NCI-H1694 (cell line): ENCODE measurements at places on chromosomes 7 and 10.

GRCh38 chr7:130488392-130489139, 3.3 kb upstream of the MEST start:
- DNase-seq: no peak

DNA sequence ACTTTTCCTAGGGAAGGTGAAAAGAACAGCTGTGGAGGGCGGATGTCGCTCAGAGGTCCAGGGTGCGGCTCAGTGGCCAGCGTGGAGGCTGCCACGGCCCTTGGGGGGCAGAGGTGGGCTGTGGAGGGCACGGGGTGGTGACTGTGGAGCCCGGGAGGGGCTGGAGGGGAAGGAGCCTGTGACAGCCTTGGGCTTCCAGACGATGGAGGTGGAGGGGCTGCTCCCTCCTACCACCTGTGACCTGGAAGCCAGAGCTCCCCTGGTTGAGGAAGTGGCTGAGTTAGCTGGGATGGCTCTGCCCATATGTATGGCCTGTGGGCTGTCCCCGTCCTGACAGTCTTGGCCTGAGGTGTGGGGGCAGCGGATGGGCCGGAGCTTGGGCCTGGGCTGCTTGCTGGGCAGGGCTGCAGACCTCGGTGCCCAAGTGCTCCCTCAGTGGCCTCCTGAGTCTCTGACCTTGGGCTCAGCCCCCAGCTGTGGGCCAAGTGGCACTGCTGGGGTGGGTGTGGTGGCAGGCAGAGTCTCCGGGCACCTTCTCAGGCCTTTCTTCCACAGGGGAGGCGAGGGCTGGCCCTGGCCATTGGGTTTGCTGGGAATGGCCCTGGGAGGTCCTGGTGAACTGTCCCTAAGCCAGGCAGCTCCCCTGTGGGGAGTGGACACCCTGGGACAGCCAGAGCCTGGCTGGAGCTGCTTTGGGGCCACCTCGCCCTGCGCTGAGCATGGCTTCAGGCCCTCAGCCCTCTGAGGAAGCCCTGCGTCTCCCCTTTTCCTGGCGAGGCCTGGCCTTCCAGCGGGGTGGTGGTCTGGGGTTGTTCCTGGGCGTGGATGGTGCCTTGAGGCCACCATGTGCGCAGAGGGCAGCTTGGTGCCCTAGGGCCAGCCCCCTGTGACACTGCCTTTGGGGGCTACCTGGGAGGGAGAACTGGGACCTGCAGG, 3.9 kb downstream of the BRI3 start:
- no peak for DNase-seq

GRCh38 chr7:155762655-155763054, 49.6 kb downstream of the SHH start:
- no peak for DNase-seq

DNA sequence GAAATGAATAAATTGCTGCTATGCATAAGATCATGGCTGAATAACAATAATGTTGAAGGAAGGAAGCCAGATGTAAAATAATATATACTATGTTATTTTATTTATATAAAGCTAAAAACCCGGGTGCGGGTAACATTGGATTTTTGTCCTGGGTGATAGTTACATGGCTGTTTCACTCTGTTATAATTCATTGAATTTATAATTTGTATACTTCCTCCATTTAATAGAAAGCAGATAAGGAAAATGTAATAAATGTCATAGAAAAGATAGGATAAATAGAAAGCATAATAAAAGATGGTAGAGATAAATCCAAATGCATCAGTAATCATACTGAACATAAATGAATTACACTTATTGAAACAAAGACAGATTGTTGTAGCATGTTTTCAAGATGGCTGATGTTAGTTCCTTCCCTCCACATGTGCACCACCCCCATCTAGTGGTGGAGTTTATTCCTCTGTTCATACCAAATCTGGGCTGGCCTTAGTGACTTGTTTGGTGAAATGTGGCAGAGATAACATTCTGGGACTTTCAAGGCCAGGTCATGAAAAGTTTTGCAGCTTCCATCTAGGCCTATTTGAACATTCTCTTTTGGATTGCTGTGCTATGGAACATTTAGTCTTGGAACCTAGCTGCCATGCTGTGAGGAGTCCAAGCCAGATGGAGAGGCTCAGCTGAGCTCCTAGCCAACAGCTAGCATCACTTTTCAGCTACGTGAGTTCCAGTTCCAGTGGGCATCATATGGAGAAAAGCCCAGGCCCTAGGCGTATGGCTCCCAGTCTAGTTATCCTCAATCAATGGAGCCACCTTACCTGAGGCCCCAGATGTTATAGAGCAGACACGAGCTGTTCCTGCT, 46.9 kb downstream of the AHCYL2 start:
- DNase-seq: peak; percentile 7

DNA sequence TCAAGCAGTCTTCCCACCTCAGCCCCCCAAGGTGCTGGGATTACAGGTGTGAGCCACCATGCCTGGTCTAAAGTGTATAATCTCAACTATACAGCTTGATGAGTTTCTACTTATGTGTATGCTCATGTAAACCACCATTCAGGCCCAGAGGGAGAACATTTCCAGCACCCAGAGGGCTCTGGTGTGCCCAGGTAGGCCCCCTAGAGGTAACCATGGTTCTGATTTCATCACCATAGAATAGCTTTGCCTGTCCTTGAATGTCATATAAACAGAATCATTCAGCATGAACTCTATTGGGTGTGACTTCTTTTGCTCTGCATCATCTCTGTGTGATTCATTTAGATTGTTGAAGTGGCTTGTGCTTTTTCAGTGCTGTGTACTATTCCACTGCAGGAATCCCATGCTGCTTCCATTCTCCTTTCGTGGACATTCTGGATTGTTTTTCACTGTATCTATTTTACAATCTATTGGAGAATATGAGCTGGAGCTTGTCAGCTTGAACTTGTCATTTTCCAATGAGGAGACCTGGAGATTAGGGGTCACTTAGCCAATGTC, 35.2 kb downstream of the COL26A1 start:
- no peak for DNase-seq

- no peak for DNase-seq
Observed at GRCh38 chr7:50480797-50481196, 30.6 kb upstream of the FIGNL1 start.

DNA sequence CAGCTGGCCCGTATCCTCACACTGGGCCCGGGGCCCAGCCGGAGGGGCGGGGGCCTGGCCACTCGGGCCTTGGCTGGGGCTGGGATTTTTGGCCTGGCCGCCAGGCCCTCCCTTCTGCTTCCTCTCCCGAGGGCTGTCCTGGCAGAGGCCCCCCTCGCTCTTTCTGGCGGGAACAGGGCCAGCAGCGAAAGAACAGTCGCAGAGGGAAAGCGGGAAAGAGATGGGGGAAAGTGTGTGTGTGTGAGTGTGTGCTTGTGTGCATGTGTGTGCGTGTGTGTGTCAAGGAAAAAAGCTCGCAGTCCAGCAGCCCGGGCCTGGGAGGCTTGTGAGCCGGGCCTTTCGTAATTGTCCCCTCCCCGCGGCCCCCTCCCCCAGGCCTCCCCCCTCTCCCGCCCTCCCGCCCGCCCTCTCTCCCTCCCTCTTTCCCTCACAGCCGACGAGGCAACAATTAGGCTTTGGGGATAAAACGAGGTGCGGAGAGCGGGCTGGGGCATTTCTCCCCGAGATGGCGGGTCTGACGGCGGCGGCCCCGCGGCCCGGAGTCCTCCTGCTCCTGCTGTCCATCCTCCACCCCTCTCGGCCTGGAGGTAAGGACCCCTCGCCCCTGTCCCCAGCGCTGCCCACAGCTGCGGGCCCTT, at the start of gene ELN:
Gene ELN, plus strand, starts transcription at position 491 of the 638 bp plus-strand sequence. Its CDS starts 15 bp downstream, at position 506.
- DNase-seq: no peak

GRCh38 chr7:71254751-71255150, 122.8 kb downstream of the GALNT17 start:
- no peak for DNase-seq

GRCh38 chr7:9835199-9835598, 1138.5 kb upstream of the PHF14 start:
- DNase-seq: no peak

DNA sequence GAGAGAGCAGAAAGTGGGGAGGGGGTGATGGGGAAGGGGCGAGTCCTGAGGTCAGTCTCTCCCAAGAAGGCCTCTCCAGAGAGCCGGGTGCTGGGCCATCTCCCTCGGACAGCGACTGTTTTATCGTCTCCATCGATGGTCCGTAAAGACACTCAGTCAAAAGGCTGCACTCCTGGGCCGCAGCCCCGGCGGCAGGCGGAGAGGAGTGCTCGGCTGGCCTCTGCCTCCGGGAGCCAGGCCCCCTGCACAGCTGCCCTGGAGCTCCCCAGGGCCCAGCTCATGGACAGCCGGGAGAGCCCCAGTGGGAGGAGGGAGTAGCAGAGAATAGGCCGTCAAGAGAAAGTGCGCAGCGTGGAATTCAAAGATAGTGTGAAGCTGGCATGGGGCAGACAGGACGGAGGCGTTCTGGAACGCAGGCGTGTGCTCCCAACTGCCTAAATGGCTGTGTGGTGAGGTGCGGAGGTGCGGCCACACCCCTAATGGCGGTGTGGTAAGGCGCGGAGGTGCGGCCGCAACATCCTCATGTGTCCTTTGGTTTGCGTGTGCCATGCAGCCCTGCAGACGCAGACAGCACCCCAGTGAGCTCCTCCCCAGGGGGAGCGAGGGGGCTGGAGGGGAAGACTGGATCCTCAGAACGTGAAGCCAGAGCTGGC, 477.5 kb upstream of the FOXK1 start:
- no peak for DNase-seq

DNA sequence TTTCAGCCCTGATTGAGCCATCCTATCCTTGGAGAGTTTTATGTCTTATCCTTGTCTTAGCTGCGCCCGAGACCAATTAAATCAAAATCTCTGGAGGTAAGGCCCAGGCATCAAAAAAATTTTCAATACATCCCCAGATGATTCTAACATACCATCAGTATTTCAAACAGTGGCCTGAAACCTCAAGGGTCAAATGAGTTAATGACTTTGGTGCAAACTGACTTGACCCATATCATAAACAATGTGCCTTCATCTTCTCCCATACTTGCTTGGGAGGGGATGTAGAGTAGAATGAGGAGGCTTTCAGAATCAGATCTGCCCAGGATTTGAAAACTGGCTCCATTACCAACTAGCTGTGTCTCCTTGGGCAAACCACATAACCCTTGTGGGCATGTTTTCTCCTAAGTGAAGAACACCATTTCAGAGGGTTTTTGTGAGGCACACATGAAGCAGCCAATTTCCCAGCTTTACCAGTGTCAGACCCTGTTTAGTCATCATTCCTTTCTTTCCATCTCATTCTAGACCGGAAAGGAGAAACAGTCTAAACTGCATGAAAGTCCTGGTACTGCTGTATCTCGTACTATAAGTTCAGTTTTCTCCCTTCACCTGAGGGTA, 35.7 kb upstream of the ATXN7L1 start:
- DNase-seq: no peak

DNA sequence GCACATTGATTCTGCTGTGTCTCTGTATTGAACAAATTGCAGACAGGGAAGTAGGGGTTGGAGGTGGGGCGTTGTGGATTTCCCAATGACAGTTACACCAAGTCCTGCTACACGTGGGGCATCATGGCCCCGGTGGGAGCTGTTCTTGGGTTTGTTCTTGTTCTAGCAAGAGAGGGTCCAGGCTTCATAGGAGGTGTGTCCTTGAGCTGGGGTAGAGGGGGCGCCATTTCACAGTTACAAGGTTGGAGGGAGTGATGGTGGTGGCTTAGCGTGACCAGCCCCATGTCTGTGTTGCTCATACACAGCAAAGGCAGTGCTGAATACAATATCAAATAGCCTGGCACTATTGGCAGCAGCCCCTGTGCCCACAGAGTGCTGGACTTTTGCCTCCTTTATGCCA, 15.7 kb downstream of the SH2D4B start:
- no peak for DNase-seq

DNA sequence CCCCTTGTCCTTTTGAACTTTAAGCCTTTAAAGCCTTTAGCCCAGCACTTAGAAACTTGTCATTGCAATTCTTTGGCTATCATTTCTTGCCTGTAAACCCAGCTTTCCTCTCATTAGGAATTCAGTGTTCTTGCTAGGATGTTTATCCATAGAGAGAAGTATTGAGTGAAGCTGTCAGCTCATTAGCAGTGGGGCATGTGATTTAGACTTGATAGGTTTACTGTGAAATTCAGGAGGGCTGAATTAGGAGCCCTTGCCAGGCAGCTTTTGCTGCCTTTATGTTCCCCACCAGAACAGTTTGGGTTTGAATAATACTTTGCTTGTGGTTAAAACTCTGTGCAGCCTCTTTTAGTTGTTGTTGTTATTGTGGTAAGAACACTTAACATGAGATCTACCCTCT, 39.5 kb downstream of the LHFPL3 start:
- DNase-seq: peak; percentile 31

DNA sequence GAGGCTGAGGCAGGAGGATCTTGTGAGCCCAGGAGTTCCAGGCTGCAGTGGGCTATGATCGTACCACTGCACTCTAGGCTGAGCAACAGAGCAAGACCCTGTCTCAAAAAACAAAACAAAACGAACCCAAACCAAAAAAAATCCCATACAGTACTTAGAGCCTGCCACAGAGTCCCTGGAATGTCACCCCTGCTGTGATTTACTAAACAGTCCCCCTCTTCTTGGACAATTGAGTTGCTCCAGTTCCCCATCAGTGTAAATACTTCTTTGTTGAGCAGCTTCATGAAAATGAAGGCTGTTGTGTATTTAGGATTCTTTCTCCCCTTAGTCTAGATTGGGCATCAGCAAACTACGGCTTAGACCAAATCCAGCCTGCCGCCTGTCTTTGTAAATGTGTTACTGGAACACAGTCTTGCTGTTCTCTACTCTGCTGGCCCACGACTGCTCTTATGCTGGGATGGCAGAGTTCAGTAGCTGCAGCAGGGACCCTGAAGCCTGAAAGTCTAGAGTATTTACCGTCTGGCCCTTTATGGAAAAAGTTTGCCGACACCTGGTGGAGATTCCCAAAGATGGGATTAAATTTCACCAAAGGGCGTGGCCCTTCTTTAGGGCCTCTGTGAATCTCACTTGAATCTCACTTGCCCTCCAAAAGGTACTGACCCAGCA, 57.8 kb downstream of the PALD1 start:
- no peak for DNase-seq

DNA sequence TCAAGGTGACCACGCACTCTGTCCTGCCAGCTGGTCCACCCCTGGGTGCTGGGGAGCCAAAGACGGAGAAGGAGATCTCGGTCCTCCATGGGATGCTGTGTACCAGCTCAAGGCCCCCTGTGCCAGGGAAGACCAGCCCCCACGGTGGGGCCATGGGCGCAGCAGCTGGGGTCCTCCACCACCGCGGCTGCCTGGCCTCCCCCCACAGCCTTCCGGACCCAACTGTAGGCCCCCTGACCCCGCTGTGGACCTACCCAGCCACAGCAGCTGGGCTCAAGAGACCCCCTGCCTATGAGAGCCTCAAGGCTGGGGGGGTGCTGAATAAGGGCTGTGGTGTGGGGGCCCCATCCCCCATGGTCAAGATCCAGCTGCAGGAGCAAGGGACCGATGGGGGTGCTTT, 5.4 kb downstream of the NYAP1 start:
- DNase-seq: no peak

DNA sequence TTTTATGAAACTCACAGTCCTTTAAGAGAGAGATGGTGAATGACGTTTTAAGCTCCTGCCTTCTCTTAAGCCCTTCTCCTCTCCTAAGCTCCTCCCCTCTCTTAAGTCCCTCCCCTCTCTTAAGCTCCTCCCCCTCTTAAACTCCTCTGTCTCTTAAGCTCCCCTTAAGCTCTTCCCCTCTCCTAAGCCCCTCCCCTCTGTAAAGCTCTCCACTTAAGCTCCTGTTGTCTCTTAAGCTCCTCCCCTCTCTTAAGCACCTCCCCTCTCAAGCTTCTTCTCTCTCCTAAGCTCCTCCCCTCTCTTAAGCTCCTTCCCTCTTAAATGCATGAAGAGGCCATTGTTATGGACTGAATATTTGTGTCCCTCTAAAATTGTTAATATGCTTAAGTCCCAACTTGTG, 1180.6 kb upstream of the AUTS2 start:
- DNase-seq: no peak

GRCh38 chr10:112080231-112080630, 103.3 kb downstream of the GPAM start:
- DNase-seq: peak; percentile 2
